Ammon's horn (tissue), 1 donor: ENCODE measurements at places on chromosomes 3 and 15.

DNA sequence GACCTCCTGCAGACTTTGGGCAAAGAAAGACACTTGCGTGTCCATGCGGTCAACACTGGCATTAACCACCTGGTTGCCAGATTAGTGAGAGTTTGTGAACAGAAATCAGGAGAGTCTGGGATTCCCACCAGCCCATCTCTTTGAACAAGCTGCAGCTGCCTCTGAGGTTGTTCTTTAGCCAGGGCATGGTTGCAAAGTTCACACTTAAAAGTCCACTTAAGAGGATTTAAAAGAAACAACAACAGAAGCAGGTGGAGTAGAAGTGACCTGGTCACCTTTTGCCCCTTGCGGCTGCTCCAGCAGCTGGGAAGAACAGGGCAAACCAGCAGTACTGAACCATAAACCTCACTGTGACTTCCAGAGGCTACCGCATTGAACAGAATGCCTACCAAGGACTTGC lies 97.3 kb downstream of the FOXB1 start:
- DNase-seq: no peak

- no peak for DNase-seq
Measured at GRCh38 chr15:99096173-99096893, 8.5 kb upstream of the SYNM start.

- no peak for DNase-seq
Measured at GRCh38 chr3:122903171-122903570, 108.3 kb downstream of the SLC49A4 start.

- no peak for DNase-seq
Measured at GRCh38 chr3:71250026-71250425, 333.5 kb downstream of the FOXP1 start.

- DNase-seq: no peak
Measured at GRCh38 chr15:80572337-80572736, 122.8 kb upstream of the ABHD17C start.

DNA sequence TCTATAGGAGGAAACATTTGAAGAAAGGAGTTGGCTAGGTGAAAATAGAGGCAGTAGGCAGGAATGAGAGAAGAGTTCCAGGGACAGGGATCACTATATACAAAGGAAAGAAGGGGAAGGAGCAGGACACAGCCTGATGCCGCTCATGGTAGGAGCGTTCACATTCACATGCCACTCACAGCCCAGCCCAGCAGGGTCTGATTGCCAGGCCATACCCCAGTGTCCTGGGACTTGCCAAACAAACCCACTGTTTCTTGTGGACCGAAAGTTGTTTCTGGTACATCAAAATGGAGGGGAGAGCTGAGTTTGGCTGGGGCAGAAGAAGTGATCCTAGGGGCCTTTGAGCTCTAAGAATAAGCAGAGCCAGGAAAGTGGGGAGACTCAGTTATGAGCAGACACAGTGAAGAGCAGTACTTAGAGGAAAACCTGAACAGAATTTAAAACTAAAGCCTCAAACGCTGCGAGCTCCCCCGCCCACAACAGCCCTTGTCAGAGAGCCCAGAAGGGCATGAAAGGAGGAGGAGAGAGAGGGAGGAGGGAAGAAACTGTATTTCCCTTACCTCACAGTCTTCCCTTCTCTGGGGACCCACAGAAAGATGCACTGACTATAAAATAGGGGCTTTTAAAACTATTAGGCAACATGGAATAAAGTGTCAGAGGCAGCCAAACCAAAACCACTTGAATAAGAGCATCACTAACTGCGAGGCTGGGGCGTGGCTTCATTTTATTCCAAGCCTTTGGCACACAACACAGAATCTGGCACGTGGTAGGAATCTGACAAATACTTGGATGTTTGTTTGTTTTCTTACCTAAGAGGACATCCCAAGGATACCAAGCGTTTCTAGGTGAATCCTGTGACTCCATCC lies 129.0 kb downstream of the RPL22L1 start:
- DNase-seq: peak; percentile 85

DNA sequence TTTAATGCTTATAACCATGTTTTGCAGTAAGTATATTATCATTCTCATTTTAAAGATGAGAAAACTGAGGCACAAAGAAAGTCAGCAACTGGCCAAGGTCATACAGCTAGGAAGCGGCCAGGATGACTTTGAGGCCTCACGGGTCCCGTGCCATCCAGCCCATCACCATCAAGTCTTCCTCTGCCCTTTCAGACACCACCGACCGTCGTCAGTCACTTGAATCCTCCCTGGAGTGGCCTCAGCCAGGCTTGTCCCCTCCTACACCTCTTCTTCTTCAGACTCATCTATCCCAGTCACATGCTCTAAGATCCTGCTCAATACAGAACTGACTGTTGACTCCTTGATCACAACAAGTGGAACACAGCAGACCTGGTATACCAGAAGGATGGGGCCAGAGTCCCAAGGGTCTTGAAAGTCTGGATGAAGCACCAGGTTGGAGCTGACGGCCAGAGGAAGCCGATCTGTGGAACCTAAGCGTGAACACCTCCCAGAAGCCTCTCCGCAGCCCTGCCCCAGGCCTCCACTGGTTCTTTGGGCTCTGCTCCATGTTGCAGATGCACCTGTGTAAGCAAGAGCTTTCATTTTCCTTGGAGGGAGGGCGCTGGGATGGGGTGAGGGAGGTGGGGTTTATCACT lies 22.1 kb downstream of the ITGA11 start:
- DNase-seq: no peak

GRCh38 chr3:127640042-127640355 lies 11.0 kb downstream of the PODXL2 start:
- DNase-seq: no peak

GRCh38 chr15:27853624-27854455 lies 245.3 kb downstream of the OCA2 start:
- no peak for DNase-seq

DNA sequence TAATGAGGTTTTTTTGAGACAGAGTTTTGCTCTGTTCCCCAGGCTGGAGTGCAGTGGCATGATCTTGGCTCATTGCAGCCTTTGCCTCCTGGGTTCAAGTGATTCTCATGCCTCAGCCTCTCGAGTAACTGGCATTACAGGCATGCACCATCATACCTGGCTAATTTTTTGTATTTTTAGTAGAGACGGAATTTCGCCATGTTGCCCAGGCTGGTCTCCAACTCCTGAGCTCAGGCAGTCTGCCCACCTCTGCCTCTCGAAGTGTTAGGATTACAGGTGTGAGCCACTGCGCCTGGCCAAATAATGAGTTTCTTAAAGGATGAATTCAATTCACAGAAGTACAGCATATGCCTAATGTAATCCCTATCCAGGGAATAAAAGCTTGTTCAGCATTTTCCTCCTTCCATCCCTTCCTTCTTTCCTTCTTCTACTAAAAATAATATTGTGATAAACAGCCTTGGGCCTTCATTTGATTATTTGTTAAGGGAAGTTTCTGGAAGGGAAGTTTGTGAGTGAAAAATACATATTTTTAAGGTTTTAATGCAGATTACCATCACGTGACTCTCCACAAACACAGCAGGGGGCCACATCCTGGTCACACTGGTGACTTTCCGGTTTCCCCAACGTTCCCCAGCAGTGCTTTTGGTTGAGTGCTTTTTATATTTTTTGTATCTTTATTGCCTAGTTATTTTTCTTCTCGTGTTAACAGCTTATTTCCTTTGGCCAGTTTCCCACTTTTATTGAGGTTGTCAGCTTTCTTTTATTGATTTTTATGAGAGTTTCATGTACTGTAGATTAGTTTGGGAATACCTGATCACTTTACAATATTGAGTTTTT lies 116.8 kb downstream of the USP13 start:
- no peak for DNase-seq

- no peak for DNase-seq
Measured at GRCh38 chr15:88655800-88656488, 17.1 kb downstream of the ISG20 start.
